ENCODE measurements at places on chromosomes 7 and 10. TPM values are rescaled to one million over a fixed set of nuclear protein-coding genes. Genes with fewer than 3 reads are reported as not detected.

DYNC1I1 gene
- 0.34 TPM for total RNA-seq

PNLIP gene
- total RNA-seq, result not detected

OR6B1 gene
- total RNA-seq, result not detected

CALCR gene
- total RNA-seq, result not detected

TLL2 gene
- total RNA-seq, result under 0.01 TPM
